Stomach (tissue), 19 donors: ENCODE measurements at places on chromosomes 16 and 17. TPM values are rescaled to one million over a fixed set of nuclear protein-coding genes. Genes with fewer than 3 reads are reported as not detected.
A peak's percentile ranks its signal among the peaks of the same experiment; 100 is the strongest.

The TBC1D28 gene
- not detected for total RNA-seq

DNA sequence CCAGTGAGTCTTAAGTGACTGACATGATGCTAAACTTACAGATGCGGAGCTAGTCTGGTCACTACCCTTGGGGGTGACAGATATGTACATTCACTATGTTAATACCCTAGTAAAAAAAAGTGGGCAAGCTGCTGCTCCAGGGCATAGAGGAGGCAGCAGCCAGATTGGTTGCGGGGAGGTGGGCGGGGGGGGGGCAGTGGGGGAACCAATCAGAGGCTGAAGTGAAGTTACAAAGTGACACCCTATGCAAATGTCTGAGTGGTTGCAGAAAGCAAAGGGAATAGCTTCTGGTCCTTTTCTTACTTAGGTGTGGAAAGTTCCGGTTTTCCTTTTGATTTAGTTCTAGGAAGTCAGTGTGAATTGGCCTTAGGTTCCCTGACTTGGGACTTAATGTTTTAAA lies 12.1 kb downstream of the NDEL1 start:
- no peak for DNase-seq

GRCh38 chr17:82213251-82214011 lies 789 bp upstream of the CCDC57 start:
- peak; percentile 79 for DNase-seq

The FBXL20 gene
- total RNA-seq, result 11.1 TPM

The PYY gene
- total RNA-seq, result not detected

DNA sequence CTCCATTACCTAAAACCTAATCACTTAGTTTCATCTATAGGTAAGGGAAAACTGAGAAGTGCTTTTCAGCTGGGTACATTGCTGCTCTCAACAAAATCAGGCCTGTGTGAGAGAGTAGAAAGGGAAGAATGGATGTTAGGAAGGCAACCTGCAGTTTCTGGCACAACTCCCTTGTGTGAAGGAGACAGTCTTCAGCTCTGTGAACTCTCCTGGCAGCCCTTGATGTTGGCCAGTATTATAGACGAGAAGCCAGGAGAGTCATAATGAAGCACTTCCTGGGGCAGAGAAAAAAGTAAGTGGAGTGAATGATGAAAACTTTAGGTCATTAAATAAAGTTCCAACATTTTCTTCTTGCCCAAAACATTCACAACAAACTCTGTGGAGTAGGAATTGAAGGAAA lies 260.1 kb downstream of the IRX3 start:
- DNase-seq, result no peak

The APOBR gene
- 86.9 TPM for total RNA-seq

The HOXB1 gene
- not detected for total RNA-seq

- DNase-seq, result no peak
These were observed 105.0 kb downstream of the ZNF778 start for GRCh38 chr16:89322321-89323119.

DNA sequence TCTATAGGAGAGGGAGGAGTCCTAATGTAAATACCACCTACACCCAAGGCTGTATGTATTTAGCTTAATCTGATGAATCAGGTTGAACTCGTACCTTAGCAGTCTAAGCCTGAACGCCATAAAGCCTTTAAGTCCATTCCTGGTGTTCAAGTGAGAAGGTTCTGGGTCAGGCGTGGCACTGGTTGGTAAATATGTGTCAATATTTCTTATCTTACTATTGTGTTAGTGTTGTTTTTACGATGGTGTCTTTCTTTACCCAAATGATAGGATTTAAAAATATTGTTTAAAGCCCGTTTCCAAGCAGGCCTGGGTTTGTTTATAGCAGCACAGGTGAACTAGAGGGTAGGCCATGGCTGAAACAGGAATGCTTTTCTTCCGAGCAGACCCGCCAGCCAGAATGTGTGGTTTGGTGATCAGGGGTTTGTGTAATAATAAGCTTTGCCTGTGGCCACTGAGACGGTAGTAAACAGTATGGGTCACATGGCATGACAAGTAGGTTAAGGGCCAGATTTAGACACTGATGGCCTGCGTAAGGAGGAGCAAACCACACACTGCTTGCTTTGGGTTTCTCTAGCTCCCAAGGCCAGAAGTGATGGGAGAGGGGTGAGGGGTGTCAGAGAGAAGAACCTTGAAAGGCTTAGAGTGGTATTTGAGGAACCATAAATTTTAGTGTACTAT lies 3.3 kb downstream of the TMEM94 start:
- peak; percentile 36 for DNase-seq

- DNase-seq, result no peak
These were observed 1067.9 kb upstream of the EEF2KMT start for GRCh38 chr16:6165330-6165979.

The SLC12A3 gene
- total RNA-seq, result not detected

The OR2C1 gene
- not detected for total RNA-seq

The CHP2 gene
- total RNA-seq, result not detected

- no peak for DNase-seq
These were observed 17.1 kb upstream of the ATP6V0A1 start for GRCh38 chr17:42441371-42442195.

The PERCC1 gene
- not detected for total RNA-seq

GRCh38 chr17:1908699-1909309 lies 79.0 kb downstream of the RPA1 start:
- peak; percentile 65 for DNase-seq

The OR1A1 gene
- total RNA-seq, result not detected

- peak; percentile 55 for DNase-seq
These were observed 15.6 kb upstream of the CBFB start for GRCh38 chr16:67013233-67013822.

GRCh38 chr16:66382966-66383299 lies 16.4 kb downstream of the CDH5 start:
- DNase-seq, result no peak

GRCh38 chr16:27355610-27356009 lies 41.8 kb downstream of the IL4R start:
- DNase-seq, result no peak

The CCL14 gene
- 1.7 TPM for total RNA-seq

DNA sequence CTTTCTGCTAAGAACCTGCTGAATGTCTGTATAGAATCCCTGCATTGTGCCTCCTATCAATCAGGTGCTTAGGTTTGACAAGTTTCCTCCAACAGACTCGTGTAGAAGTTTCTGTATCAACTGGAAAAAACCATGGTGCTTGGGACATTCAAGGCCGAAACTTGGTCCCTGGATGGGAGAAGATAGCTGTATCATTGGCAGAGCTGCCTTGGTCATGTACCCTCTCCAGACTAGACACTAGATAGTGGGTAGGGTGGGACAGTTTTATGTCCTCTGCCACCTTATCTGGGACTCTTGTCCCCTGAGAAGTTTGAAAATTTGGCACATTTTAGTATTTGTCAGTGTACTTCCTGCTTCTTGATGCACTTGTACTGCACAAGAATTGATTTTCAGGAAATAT lies 520.8 kb downstream of the WWOX start:
- DNase-seq, result no peak

GRCh38 chr16:55475919-55476318 lies 3.1 kb upstream of the MMP2 start:
- peak; percentile 51 for DNase-seq

The ATP2A1 gene
- 3.6 TPM for total RNA-seq

The HOXB8 gene
- 13.0 TPM for total RNA-seq

GRCh38 chr16:9159839-9160550 lies 68.6 kb downstream of the HAPSTR1 start:
- DNase-seq, result peak; percentile 87

The CHD3 gene
- 86.8 TPM for total RNA-seq

DNA sequence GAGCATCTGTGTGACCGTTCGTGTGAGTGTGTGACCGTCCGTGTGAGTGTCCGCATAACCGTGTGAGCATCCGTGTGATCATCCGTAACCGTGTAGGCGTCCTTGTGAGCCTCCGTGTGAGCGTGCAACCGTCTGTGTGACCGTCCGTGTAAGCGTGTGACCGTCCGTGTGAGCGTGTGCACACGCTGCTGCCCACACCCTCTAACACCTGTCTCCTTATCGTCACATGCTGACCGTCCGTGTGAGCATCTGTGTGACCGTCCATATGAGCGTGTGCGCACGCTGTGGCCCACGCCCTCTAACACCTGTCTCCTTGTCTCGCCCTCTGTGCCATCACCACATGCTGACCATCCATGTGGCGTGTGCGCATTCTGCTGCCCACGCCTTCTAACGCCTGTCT lies 31.1 kb downstream of the NME3 start:
- DNase-seq, result no peak

- no peak for DNase-seq
These were observed 1728.3 kb downstream of the TP53TG3F start for GRCh38 chr16:35187665-35188225.

The VPS35L gene
- 51.9 TPM for total RNA-seq

DNA sequence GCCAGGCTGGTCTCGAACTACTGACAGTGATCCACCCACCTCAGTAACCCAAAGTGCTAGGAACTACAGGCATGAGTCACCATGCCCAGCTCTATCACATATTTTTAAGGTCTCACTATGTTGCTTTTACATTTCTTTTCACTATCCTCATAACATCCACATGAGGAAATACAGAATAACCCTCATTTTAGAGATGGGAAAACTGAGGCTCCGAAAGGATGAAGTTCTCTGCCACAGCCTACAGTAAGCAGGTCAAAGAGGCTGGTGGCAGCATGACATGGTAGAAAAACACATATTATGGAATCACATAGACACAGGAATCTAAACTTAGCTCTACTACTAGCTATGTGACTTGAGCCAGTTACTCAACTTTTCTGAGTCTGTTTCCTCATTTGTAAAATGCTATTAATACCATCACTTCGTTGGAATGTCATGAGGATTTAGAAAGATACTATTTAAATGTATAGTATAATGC lies 32.2 kb downstream of the APPBP2 start:
- no peak for DNase-seq

DNA sequence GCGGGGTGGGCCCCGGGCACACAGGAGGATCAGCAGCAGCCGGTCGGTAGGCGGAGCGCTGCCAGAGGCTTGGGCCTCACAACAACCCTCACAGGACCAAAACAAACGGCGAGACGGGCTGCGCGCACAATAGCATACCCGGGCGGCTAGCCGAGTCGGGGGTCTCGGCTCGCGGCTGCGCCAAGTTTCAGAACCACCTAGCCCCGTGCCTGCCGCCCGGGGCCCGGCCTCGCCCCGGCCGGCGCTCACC lies 732 bp downstream of the ULK2 start:
- peak; percentile 70 for DNase-seq

DNA sequence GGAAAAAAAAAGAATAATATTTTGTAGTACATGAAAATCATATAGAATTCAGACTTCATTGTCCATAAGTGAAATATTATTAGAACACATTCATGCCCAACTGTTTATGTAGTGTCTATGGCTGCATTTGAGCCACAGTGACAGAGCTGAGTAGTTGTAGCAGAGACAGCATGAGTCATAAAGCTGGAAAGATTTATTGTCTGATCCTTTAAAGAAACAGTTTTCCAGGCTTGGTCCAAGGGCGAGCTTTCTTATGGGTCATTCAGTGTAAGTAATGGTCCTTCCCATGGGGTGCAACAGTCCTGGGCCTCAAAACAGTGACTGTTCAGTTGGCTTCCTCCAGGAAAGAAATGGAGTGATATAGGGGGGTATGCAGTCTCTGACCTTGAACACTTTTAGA lies 260.2 kb downstream of the HS3ST4 start:
- DNase-seq, result no peak

The NLRC5 gene
- total RNA-seq, result 34.3 TPM

- no peak for DNase-seq
These were observed 159.8 kb upstream of the NOL11 start for GRCh38 chr17:67557921-67558320.
